ENCODE measurements at places on chromosomes 4 and X. TPM values are rescaled to one million over a fixed set of nuclear protein-coding genes. Genes with fewer than 3 reads are reported as not detected.

MAGEE1 gene
- 4.2 TPM for total RNA-seq

FTHL17 gene
- not detected for total RNA-seq

SRPX2 gene
- not detected for total RNA-seq

GABRQ gene
- 3.8 TPM for total RNA-seq

ADH1A gene
- total RNA-seq = not detected

CLTRN gene
- total RNA-seq = 1.8 TPM

SLC9A7 gene
- 5.9 TPM for total RNA-seq

NLGN3 gene
- total RNA-seq = 3.5 TPM

FAAH2 gene
- total RNA-seq = 6.9 TPM

BCORL1 gene
- 6.1 TPM for total RNA-seq

GRCh38 chr4:186416451-186417060 is 138.8 kb downstream of the MTNR1A start:
- no peak for DNase-seq
- no peaks in the 10 kb centered on the region for H3K4me1 ChIP-seq
- no peak overlapping the region for H3K4me3 ChIP-seq
- no peak overlapping the region for H3K27ac ChIP-seq
- no peaks in the 10 kb centered on the region for H3K36me3 ChIP-seq
- no peaks in the 10 kb centered on the region for H3K27me3 ChIP-seq

DNA sequence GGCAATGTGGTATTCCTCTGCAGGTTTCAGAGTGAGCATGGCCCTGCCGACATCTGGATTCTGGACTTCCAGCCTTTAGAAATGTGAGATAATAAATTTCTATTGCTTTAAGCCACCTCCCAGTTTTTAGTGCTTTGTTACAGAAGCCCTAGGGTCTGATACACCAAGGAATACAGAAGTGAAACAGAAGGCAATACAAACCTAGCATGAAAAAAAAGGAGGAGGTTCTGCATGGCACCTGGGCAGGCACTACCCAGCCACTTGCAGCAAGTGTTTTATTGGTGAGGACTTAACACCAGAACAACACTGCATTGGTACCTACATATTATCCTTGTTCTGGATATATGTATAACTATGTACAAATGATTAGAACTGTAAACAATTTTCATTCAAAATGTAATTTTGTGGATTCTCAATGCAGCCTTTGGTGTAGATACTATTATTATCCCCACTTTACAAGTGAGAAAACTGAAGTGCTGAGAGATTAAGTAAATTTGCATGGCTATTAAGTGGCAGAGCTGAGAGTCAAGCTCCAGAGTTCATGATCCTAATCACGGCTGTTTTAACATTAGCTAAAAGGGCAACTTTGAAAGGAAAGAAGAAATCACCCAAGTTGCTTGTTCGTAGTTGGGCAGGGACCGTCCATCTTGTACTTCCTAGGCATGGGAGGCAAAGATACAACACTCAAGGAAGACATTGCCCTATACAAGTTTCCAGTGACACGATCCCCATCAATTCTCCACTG is 71.8 kb downstream of the IL21 start:
- no peak overlapping the region for H3K4me3 ChIP-seq
- no peaks in the 10 kb centered on the region for H3K36me3 ChIP-seq
- H3K27ac ChIP-seq = no peak overlapping the region
- DNase-seq = no peak
- H3K27me3 ChIP-seq = no peaks in the 10 kb centered on the region

- H3K27ac ChIP-seq = no peak overlapping the region
- no peaks in the 10 kb centered on the region for H3K36me3 ChIP-seq
- no peaks in the 10 kb centered on the region for H3K27me3 ChIP-seq
- H3K4me1 ChIP-seq = no peaks in the 10 kb centered on the region
These were observed 65.7 kb downstream of the FREM3 start for GRCh38 chr4:143634763-143635162.

DNA sequence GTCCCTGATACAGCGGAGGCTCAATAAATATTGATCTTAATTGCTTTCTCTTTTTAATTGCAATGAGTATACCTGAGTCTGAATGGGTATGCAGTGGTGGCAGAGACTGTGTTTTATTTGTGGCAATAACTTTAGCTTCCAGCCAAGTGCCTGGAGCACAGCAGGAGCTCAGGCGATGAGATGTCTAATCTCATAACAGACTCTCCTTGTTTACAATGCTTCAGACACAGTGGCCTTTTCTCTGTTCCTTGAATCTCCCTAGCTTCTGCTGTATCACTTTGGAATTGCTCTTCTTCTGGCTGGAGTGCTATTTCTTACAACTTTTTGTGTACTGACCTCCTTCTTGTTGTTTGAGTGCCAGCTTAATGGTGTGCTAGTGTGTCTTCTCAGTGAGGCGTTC is 91.5 kb upstream of the UNC5C start:
- H3K4me3 ChIP-seq = no peak overlapping the region
- no peaks in the 10 kb centered on the region for H3K27me3 ChIP-seq
- no peak overlapping the region for H3K27ac ChIP-seq
- DNase-seq = no peak
- no peaks in the 10 kb centered on the region for H3K4me1 ChIP-seq

GRCh38 chr4:82799006-82799881 is 648 bp upstream of the SCD5 start:
- peaks cover 2% of the 10 kb centered on the region for H3K4me1 ChIP-seq
- H3K36me3 ChIP-seq = no peaks in the 10 kb centered on the region
- no peak overlapping the region for H3K27ac ChIP-seq
- H3K27me3 ChIP-seq = peaks cover 63% of the 10 kb centered on the region

DNA sequence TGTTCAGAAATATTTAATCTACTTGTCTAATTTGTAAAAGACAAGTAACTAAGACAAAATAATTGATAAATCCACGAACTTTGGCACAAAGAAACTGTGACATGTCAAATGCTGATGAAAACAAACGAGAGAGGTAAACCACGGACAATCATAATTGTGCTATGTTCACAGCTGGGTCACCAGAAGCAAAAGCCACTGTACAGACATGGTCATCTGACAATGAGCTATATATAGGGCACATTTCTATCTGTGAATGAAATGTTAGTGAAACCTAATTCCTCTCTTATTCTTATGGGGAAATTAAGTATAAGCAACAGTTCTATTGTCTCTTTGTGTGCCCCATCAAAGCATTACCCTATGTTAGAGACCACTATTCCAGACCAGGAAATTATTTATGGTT is 444.0 kb upstream of the TRAM1L1 start:
- no peaks in the 10 kb centered on the region for H3K4me1 ChIP-seq
- H3K4me3 ChIP-seq = no peak overlapping the region
- H3K27ac ChIP-seq = no peak overlapping the region
- no peaks in the 10 kb centered on the region for H3K36me3 ChIP-seq
- no peak for DNase-seq

DNA sequence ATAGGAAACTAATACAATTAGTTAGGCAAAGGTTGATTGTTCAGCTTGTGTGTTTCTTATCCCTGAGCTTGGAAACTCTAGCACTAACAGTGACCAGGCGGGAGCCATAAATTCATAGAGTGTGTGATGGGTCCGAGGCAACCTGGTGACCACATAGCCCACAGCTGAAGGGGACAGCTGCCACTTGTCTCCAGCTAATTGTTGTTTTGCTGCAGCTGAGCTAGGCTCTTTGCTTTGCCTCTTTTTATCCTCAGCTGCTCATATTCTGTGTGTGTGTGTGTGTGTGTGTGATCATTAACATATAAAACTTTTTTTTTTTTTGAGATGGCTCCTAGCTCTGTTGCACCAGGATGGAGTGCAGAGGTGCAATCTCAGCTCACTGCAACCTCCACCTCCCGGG is 53.2 kb downstream of the DOCK11 start:
- no peaks in the 10 kb centered on the region for H3K36me3 ChIP-seq
- H3K4me1 ChIP-seq = no peaks in the 10 kb centered on the region
- no peak overlapping the region for H3K27ac ChIP-seq
- DNase-seq = no peak
- H3K27me3 ChIP-seq = no peaks in the 10 kb centered on the region

DNA sequence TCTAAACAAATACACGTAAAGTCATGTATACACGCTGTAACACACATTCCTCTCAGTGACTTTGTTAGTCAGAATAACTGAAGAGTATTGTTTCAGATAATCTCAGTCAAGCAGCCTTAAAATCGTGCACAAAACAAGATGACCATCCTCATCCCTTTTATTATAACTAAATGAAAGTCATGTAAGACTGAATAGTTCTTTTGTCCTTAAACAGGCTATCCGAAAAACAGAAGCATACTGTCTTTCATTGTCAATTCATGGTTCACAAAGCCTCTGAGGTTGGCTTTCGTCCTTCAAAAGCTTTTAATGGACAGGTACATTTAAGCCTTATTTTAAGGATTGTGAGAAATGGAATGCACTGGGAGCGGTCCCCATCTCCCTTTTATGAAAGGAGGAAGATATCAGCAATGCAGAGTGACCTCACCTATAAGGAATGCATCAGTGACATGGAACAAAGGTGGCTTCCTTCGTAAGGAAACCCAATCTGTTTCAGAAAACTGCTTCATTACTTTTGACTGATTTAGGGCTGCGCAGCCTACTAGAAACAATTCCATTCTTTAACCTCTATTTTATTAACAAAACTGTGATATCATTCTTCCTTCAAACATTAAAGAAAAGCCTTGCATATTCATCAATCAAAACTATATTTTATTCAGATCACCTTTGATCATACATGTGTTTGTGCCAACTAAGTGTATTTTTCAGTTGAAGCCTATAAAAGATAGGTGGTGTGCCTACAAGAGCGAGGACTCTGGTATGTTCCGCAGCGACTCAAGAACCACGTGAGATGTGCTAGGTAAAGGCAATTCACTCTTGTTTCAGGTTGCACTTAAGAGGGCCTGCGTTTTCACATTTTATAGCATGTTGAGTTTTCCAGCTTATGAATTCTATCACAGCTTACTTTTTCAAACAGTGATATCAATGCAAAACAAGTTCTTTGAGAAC is 19.2 kb downstream of the SH3RF1 start:
- peak; percentile 40 for DNase-seq
- peaks cover 3% of the 10 kb centered on the region for H3K36me3 ChIP-seq
- H3K4me1 ChIP-seq = peaks cover 11% of the 10 kb centered on the region
- H3K27me3 ChIP-seq = no peaks in the 10 kb centered on the region

DNA sequence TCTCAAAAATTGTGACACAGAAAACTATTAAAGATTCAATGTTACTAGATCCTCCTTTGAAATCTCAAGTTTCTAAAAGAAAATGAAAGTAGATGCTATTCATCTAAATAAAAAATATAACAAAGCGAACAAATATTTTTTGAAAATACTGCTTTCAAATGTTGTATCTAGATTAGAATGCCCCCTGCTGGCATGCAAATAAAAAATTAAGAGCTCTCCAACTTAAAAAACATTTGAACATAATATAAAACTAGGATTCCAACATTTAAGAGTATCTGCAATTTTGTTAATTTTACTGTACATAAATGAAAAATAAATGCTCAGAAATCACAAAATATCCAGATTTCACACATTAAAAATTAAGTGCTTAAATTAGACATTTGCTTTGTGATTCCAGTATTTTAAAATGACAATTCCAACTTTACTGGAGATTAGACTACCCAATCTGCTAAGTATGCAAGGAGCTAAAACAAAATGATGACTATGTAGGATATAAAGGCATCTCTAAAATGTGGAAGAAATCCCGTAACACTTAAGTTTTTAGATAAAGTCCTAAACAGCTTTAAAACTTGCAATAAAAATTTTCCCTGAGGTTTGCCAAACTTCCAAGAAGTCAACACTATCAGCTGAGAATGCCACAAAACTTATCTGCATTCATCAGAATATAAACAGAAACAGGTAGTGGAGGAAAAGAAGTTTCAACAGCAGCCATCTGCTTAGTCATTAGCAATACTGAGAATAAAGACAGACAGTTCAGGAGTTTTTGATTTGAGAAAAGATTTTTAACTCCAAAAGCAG is 32.7 kb downstream of the DHX15 start:
- DNase-seq = no peak
- no peaks in the 10 kb centered on the region for H3K4me1 ChIP-seq
- no peak overlapping the region for H3K4me3 ChIP-seq
- peaks cover 67% of the 10 kb centered on the region for H3K36me3 ChIP-seq
- no peak overlapping the region for H3K27ac ChIP-seq

DNA sequence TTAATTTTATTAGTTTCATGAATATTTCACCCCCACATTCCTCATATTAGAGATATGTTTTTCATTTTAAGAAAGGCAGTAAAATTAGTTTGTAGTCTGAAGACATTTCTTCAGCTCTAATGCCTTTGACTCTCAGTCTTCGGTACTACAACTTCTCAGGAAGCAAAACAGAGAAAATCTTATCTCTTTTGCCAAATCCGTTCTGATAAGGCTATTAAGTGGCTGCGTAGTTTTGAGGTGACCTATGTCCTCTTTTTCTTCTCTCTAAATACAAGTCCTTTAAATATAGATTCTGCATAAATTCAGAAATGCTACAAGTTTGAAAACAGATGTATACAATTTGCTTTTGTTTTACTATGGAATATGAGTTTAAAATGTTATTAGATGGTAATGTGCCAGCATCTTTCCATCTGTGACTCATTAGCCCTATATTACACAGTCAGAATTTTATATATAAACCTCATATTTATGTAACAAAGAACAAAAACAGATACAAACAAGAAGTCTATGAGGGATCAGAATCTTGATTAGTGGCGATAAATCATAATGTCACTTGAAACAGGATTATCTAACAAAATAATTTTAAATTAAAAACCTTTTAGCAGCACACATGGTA is 181.2 kb upstream of the ETNPPL start:
- H3K36me3 ChIP-seq = no peaks in the 10 kb centered on the region
- no peaks in the 10 kb centered on the region for H3K27me3 ChIP-seq
- H3K27ac ChIP-seq = no peak overlapping the region
- H3K4me3 ChIP-seq = no peak overlapping the region

DNA sequence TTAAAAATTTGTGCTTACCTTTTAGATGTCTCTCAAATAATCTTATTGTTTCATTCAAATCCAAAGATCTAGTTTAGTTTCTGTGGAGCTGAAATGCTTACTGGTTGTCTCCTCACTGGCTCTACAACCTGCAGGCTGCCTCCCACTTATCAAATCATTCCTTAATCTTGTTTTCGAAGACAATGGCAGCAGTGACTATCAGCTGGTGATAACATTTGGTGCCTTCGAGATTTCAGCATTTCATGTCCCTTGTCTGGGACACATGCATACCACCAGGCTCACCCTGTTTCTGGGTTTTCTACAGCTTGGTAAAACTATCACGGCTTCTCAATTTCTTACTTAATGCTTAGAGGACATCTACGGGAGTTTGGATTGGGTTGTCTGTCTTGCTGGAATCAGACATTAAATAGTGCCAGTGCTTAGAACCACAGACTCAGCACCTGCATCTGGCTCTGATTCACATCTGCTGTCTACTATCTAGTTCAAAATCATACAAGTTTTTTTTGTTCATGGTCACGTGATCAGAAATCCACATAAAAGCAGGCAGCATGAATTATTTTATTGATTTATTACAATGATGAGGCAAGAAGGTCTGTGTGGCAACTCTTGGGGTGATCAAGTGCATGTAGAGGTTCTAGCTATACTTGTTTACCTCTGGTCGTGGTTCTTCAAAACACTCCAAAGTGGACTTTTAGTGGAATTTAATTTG is 32.0 kb upstream of the SMARCAD1 start:
- H3K36me3 ChIP-seq = no peaks in the 10 kb centered on the region
- no peak overlapping the region for H3K4me3 ChIP-seq
- no peak for DNase-seq
- H3K27ac ChIP-seq = no peak overlapping the region
